ENCODE measurements at places on chromosomes 1 and 21. TPM values are rescaled to one million over a fixed set of nuclear protein-coding genes. Genes with fewer than 3 reads are reported as not detected.

Gene KCNN3
- 0.10 TPM for total RNA-seq

Gene REN
- not detected for total RNA-seq

Gene TIE1
- 0.45 TPM for total RNA-seq

Gene CXADR
- 0.55 TPM for total RNA-seq

Gene PTGER3
- 0.13 TPM for total RNA-seq

Gene CPT2
- total RNA-seq, result 14.9 TPM

DNA sequence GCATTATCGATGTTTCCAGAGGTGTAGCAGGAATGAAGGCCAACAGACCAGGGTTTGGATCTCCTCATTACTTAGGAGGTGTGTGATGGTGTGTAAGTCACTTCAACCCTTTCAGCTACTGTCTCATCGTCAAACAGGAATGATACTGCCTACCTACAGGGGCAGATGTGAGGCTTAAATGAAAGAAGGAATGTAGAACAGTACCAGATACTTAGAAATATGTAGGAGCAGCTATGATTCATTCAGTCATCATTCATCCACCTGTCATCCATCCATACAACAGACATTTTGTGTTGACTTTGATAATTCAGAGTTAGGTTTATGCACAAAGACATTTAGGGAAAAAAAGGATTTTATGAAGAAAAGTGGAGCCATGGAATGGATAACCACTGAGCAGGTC lies 486.9 kb upstream of the DAB1 start:
- no peak for DNase-seq

GRCh38 chr21:34810786-34811185 lies 142.0 kb downstream of the CLIC6 start:
- no peak for DNase-seq

- no peak for DNase-seq
These were observed 117.9 kb downstream of the AKT3 start for GRCh38 chr1:243731974-243732625.

- no peak for DNase-seq
These were observed 6.1 kb upstream of the MASP2 start for GRCh38 chr1:11052839-11053757.

GRCh38 chr1:208857465-208857864 lies 613.3 kb upstream of the PLXNA2 start:
- DNase-seq, result no peak

DNA sequence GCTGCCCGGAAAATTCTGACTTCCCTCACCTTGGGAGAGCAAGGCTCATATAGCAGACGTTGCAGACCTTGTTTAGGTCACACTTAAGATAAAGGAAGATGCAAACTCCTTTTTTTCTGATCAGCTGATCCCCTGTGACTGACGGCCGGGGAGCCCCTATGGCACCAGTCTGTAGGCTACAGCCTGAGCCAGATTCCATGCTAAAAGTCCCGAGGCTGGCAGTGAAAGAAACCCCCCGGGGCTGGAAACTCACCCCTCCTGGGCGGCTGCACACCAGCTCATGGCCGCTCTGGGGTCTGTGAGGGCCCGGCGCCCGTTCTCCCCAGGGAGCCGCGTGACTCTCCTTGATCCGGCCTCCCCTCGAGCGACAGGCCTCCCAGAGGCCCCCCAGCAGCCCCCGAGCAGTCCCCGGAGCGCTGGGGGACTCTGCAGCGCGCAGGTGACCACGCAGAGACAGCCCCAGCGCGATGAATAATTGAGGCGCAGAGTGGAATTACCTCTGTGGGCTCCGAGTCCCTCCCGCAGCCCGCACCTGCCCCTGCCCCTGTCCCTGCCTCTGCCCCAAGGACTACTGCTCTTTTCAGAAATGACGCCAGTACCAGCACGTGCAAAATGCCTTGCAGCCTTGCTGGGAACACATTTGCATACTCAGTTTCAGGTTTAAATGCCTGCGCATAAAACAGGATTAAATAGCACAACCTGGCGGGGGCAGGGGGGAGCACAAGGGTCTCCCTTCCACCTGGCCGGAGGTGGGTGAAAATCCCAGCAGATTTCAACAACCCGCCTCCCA lies 62.6 kb upstream of the CLDN14 start:
- DNase-seq, result no peak

- no peak for DNase-seq
These were observed 38.1 kb downstream of the SOX13 start for GRCh38 chr1:204110894-204111633.

GRCh38 chr1:1540090-1540817 lies at the start of gene TMEM240:
Gene TMEM240, minus strand, starts transcription at chr1:1540624. Its CDS starts 278 bp downstream, at chr1:1540346.
- peak; percentile 49 for DNase-seq
